ENCODE measurements at places on chromosomes 3 and 15.

- DNase-seq, result no peak
Observed at GRCh38 chr15:31270767-31271166, 55.9 kb upstream of the KLF13 start.

DNA sequence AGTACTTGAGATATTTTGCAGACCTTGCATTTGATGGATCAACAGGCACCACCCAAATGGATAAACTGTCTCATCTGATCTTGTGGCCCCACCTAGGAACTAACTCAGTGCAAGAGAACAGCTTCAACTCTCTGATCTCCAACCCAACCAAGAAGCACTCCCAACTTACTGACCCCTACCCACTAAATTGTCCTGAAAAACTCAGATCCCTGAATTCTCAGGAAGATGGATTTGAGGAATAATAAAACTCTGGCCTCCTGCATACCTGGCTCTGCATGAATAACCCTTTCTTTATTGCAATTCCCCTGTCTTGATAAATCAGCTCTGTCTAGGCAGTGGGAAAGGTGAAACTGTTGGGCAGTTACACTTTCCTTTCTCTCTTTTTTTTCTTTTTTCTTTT, 247.9 kb downstream of the ZPLD1 start:
- DNase-seq, result no peak

DNA sequence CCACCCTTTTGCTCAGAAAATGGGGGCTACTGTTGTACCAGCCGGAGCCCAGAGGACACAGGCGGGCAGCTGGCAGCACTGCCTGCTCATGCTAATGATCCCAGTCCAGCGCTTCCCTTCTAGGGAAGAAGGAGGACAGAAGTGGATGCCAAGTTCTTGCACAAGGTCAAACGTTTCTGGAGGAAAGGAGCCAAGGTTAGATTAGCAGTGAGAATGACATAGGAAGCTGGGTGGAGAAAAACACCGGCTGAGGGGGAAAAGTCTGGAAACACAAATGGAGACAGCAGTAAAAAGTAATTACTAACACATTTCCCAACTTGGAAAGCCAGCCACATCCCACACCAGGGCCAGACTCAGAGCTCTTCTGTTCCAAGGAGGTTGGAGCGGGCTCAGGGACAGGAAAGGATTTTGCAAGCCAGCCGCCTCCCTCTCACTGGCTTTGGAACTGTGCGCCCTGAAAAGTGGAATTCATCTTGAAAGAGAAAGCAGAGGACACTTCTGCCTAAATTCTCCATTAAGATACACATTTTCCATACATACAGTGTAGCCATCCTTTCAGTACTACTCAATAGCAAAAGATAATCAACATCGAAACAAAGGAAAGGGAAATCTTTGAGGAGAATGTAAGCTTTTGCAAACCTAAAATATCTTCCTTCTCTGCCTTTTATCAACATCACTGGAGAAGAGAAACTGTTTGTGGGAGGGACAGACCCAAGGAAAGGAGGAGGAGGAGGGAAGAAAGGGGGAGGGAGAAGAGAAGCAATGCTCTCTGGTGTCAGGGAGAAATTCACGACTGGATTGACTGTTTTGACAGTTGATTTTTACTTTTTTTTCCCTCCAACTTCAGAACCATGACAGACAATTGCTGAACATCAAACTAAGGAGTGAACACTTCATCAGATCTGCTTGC, 133.6 kb downstream of the CD47 start:
- DNase-seq, result no peak

DNA sequence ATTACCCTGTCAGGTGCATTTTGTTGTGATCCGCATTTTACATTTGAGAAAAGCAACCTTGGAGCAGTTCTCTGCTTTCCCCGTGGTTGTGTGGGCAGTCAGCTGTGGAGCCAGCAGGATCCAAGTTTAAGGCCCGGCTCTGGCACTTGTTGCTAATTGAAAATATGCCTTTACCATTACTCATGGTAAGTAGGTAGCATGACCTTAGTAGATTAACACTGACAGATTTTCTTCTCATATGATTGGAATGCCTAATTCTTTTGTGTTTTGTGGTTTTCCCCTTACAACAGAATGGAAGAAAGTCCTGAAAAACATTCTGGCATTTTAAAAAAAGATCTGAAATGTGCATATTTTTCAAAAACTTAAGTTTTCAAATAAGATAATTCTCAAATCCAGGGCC, 246.5 kb upstream of the LRRN1 start:
- no peak for DNase-seq

- DNase-seq, result no peak
Observed at GRCh38 chr3:50554553-50554952, 13.0 kb downstream of the C3orf18 start.

GRCh38 chr3:153028381-153028780, 133.6 kb upstream of the RAP2B start:
- no peak for DNase-seq

- no peak for DNase-seq
Observed at GRCh38 chr3:157231071-157231470, 71.1 kb upstream of the CCNL1 start.

DNA sequence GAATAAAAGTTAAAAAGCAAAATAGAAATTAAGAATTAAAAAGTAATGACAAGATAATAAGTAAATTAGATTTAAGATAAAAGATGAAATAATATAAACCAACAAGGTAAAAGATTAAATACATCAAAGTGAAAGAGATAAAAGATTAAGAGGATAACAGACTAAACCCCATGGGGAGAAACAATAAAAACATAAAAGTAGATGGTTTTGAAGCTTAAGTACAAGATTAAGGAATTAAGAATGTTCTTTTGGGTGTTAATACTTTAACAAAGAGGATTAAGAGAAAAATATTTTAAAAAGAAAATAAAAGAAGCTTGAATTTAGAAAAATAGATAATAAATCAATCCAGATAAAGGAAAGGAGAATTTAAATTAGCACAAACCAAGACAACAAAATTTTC, 85.4 kb downstream of the SQOR start:
- DNase-seq, result no peak

- DNase-seq, result peak; percentile 72
Observed at GRCh38 chr15:67013696-67014095, 51.7 kb upstream of the SMAD3 start.

GRCh38 chr3:19596408-19596807, 337.6 kb downstream of the EFHB start:
- no peak for DNase-seq

GRCh38 chr3:21466476-21466875, 284.5 kb downstream of the ZNF385D start:
- DNase-seq, result no peak

- no peak for DNase-seq
Observed at GRCh38 chr15:44308415-44308814, 19.9 kb downstream of the GOLM2 start.

GRCh38 chr15:42727750-42728381, 9.1 kb downstream of the CDAN1 start:
- DNase-seq, result no peak

DNA sequence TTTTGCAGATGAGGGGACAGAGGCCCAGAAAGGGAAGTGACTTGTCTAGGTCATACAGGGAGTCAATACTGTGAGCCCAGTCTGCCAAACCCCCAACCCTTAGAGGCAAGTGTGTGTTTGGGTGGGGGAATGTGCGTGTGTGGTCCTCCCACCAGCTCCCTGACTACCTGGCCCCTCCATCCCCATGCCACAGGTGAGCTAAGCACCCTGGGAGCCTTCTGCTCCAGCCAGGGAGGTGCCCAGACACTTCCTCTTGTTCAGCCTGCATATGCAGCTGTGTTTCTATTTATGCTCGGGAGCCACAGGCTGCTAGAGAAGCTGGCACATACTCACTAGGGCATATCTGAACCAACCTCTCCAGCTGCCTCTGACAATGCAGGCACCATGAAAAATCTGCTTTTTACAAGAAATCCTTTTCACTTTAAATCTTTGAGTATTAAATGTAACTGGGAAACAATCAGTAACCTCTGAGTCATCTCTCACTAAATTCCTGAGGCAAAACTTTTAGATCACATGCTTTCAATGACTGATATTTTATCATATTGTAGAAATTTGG, 20.7 kb downstream of the TBC1D2B start:
- DNase-seq, result no peak

GRCh38 chr3:77042343-77042742, 2.4 kb downstream of the ROBO2 start:
- no peak for DNase-seq

DNA sequence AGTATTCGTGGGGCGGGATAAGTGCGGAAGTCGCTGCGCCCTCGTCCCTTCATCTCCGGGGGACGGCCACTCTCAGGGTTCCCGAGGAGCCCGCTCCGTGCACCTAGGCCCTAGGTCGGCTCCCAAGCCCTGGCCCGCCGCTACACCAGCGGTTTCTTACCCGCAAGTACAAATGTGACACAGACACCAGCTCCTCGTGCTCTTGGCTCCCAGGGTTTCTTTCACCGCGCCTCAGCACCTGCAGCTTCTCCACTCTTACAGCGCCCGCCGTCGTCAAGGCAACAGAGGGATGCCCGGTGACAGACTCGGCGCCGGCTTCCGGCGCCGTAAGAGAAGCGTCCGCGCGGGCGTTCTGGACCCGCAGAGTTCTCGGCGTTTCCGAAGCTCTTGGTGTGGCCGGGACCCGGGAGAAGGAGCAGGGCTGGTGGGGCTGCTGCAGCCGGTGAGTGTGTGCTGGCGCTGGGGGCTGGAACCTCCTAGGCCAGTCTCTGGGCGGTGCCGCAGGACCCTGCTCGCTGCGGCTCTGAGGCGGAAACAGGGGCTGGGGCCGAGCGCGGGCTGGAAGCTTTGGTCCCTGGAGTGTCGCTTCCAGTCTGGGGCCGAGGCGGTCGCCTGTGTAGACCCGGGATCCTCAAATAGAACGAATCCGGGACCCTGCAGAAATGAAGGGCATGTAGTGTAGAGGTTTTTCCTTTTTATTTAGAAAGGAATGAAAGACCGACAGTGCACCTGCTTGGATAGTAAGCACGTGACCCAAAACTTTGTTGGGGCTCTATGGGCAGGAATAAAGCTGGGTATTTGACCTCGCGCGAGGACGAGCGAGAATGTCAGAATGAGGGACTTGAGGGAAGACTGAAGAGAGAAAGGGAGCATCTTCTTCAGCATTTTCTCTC, 155.4 kb upstream of the GOLGA6L4 start:
- peak; percentile 39 for DNase-seq

GRCh38 chr3:20692675-20693074, 506.7 kb upstream of the SGO1 start:
- DNase-seq, result no peak

DNA sequence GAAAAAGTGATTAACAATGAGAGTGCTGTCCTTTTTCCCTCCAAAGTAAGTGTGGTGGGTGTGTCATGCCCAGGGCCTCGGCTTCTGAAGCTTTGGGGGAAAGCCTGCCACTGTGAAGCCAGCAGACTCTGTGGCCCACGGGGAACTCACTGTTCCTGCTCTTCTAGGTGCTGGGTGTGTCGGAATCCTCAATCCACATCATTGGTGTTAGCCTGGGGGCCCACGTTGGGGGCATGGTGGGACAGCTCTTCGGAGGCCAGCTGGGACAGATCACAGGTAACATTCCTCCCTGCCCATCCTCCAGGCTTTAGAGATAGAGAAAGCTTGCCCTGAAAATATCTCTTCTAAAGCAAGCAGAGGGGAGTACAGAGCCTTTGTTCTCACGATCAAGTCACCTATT, 11.6 kb downstream of the PLA1A start:
- DNase-seq, result no peak

DNA sequence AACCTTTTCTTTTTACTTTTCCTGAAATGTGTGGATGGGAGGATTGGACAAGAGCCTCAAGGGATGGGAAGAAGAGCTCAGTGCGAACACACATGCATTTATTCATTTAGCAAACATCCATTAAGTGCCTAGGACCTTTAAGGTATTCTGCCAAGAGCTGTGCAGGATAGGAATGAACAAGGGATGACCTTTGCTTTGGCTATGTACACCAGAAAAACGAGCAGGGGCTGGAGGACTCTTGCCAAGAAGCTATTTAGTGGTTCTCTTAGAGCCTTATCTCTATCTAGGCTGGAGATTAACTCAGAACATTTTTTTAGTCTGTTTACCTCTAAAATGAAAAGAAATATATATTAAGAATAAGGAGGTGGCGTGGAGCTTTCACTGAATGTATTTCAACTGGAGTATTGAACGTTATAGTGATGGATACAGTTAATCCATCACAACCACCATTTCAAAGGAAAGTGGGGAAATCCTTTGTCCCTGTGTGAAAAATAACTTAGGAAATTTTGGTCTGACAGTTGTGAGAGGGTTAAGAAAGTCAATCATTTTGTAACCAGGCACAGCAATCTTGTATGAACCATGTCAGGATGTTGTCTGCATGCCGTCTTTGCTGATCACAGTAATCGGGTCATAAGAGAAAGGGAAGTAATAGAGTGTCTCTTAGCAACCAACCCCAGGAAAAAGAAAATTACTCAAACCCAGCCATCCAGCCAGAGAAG, 279.0 kb downstream of the LPP start:
- DNase-seq, result no peak

DNA sequence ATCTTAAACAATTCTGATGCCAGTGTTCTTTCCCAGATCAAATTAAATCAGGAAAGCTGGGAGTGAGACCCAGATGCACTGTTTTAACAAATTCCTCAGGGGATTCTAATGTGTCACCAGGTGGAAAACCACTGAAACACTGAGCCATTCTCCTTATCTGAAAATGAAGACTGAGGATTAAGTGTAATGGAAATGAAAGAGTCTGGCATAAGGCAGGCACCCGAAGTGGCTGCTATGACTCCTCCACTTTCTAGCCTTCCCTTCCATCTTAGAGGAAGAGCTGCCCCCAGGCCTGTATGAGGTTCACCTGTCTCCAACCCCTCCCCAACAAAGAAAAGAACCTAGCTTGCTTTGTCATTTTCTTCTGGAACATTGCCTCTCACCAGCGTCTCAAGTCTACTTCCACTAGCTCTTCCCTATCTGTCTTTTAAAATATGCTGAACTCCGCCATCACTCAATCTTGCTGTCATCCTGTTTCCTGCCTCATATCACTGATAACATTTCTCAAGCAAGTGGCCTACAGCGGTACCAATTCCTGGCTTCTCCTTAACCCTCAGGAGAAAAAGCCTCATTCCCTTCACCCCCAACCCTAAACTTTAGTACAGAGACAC, 13.7 kb upstream of the ABHD2 start:
- DNase-seq, result no peak

- DNase-seq, result no peak
Observed at GRCh38 chr3:18077128-18077840, 334.9 kb upstream of the TBC1D5 start.

DNA sequence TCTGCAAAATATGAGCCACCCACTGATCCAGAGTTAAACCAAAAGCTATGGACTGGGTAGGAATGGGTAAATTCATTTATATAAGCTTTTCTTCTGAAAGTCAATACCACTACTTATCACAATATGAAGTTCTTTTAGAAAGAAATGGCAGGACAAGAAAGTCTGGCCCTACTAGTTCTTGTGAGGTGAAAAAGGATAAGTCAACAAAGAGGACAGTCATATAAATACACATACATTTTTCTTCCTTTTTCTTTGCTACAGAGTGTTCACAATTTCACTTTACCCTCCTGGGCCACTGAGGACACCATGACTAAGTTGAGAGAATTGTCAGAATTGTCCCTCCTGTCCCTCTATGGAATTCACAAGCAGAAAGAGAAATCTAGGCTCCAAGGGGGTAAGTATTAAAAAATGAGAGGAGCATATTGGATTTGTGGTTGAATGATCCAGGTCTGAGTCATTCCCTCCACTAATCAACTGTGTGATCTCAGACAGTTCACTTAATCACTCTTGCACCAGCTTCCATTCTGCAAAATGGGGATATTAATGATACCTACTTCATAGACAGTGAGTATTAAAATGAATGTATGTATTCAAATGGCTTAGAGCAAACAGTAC, 27.6 kb downstream of the ACP3 start:
- no peak for DNase-seq
